ENCODE measurements at places on chromosomes 7 and 10. TPM values are rescaled to one million over a fixed set of nuclear protein-coding genes. Genes with fewer than 3 reads are reported as not detected.

Gene HTRA1
- not detected for total RNA-seq

Gene PNLIP
- not detected for total RNA-seq

Gene SRRM3
- total RNA-seq = not detected

Gene PNLIPRP2
- total RNA-seq = not detected
